GM19239 (cell line): ENCODE measurements at places on chromosomes 6 and 20.

GRCh38 chr20:25389858-25390537 is 637 bp downstream of the ABHD12 start:
- no peak for DNase-seq

DNA sequence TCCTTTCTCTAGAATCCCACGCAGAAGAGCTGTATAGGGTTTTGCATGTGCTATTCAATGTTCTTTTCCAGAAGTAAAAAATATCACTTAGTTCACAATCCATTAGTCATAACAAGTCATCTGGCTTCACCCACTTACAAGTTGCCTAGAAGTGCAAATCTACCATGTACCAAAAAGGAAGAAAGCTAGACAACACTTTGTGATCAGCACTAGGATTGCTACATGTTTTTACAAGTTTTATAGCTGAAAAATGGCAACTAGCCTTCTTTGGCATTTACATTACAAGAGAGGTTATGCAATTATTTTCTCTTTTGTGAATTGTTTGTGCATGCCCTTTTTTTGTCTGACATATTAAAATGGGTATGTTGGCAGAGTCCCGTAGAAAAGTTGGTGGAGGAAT is 85.6 kb upstream of the PTPRK start:
- no peak for DNase-seq

DNA sequence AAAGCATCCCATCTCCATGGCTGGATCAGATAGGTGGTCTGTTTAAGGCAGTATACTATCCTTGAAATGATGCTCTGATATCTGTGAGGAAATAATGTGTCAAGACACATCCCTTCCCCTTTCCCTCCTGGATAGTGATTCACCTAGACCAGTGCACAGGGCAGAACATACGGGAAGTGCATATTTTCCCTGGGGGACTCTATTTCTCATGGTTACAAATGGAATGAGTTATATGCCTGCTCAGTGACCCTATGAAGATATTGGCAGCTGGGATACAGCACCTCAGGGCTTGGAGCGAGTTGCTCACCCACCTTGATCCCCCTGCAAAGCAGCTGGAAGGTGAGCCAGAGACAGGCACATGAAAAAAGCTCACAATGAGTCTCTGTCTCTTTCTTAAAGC is 67.5 kb upstream of the PRL start:
- no peak for DNase-seq

DNA sequence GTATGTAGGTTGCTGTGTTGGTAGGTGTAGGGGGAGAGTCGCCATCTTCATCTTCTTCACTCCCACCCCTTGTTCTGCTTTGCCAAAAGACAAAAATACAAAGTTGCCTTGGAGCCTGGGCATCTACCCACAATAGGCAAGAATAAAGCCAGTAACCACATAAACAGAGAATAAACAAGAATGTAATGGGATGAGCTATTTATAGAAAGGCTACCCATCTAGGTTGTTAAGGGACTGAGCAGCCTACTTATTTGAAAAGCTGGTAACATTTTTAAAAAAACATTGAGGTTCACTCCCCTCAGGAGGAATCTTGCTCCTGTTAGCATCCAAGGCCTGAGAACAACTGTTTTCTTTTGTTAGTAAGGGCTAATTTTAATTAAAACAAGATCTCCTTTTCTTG is 301.4 kb upstream of the STXBP5 start:
- no peak for DNase-seq

DNA sequence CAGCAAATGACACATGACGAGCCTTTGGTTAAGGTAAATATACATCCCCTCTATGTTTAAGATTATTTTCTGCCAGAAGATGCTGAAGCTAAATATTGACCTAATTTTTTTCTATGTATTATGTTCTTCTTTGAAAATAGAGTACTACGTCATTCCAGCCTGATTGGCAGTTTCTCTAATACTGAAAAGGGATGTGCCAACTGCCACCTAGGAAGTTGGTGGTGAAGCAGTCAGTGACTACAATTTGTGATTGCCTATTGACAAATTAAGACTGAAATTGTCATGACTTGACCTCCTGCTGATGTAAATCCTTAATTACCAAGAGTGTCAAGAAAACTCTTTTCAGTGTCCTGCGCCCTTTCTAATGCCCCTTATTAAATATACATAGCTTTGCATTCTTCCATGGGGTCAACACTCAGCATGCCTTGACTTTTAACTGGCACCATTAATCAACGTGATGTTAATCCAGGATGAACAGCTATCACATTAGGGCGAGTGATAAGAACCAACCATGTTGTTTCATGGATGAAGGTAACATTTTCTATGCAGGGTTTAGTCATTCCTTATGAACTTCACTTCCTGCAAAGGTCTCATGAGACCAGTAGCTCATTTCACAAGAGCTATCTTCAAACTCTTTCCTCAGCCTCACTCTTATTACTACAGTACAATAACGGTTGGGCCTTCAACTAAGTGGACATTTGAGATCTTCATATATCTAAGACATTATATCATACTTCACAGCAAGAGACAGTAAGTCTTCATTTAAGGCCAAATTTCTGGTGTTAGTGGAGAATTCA is 22.5 kb upstream of the SGK1 start:
- DNase-seq = no peak

DNA sequence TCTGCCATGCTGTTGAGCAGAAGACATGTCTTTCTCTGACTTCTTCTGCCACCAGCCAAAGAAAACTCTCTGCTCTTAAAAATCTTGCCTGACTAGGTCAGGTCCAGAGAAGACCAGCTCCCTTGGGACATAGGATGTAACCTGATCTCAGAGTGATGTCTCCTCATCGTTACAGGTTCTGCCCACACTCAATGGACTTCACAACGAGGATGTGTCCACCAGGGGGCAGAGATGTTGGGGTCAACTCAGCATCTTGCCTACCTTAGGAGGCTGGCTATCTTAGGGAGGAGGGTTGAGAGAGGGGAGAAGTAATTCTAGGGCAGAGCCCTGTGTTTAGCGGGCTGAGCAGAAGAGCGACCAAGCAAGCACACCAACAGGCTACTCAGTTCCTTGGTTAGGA is 207.6 kb upstream of the CDH4 start:
- DNase-seq = no peak

DNA sequence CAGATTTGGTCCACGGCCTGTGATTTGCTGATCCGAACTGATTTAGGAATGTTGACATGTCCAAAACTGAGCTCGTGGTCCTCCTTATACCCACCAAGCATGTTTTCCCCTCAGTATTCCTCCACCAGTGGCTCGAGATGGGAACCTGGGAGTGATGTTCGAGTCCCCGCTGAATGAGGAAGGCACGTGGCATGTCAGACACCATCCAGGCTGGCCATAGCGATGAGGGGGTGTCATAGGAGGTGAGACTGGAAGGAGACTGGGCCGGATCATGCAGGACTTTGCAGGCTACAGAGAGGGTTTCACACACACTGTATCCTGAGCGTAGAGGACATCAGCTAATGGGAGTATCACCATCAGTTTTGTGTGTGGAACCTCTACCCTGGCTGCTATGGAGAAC is 78.2 kb downstream of the TOX2 start:
- DNase-seq = no peak

GRCh38 chr20:5552154-5552553 is 198.0 kb upstream of the SHLD1 start:
- DNase-seq = no peak

DNA sequence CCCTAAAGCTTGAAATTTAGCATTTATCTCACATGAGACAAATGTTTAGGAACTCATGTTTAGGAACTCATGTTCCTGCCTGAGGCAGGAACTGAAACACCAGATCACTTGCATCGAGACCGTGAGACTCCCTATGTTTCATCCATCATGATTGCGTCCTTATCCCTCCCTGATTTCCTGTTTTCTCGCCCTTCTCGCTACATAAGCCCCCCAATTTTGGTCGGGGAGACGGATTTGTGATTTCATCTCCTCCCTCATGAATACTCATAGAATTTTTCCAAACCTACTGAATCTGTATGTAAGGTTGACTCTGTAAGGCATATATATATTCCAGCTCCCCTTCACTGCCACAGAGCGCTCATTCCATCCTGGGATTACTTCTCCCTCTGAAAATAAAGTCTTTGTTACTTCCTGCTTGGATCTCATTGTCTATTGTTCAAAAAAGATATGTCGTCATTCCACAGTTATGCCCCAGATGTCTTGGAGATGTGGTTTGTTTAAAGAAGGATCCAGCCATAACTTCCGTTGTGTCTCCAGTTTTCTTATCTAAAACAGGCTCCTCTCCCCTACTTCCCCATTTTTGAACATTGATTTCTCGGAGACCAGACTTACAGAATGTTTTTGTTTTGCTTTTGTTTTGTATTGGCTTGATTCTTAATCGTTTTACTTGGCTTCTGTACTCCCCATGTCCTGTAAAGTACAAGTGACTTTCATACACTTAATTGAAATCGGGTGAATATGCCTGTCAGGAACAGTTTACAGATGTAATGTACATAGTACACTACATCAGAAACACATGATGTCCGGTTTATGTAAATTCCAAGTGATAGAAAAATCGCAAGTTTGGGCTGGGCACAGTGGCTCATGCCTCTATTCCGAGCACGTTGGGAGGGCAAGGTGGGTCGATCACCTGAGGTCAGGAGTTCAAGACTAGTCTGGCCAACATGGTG is 118.7 kb downstream of the HFE start:
- no peak for DNase-seq

GRCh38 chr6:25053875-25054371 is 118.2 kb upstream of the RIPOR2 start:
- no peak for DNase-seq

- DNase-seq = no peak
These were observed 29.0 kb upstream of the DSN1 start for GRCh38 chr20:36802326-36803222.

DNA sequence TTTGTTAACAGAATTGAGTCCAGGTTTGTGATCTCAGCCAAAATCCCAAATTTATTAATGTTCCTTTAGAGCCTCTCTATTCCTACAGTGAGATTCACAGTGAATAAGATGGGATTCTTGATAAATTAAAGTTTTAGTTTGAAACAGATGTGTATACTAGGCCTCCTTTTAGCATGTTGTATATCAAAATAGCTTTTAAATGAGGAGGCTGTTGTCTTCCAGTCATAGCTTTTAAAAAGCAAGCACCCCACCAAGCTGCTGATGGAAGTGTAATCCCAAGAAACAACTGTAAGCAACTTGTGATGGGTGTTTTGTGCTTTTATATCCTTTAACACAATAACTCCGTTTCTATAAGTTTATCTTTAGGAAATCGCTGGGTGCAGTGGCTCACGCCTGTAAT is 7.0 kb downstream of the GTF2H5 start:
- DNase-seq = no peak

DNA sequence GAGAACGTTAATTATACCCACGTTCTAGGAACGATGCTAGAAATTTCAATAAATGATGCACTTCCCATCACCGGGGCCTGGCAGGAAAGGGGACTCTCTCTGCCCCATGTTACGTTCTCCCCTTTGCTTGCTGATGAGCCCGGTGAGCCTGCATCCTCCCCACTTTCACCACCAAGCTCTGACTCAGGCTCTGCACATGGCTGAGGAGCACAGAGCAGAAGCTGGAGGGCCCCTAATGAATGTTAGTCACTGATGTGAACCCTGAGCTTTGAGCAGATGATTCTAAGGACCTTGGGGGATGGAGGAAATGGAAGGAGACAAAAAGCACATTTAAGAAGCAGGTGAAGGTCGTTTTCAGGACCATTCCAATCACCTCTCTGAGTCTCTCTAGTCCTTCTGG is 468.2 kb upstream of the ARID1B start:
- no peak for DNase-seq

GRCh38 chr6:17233531-17233930 is 47.6 kb upstream of the RBM24 start:
- DNase-seq = no peak

DNA sequence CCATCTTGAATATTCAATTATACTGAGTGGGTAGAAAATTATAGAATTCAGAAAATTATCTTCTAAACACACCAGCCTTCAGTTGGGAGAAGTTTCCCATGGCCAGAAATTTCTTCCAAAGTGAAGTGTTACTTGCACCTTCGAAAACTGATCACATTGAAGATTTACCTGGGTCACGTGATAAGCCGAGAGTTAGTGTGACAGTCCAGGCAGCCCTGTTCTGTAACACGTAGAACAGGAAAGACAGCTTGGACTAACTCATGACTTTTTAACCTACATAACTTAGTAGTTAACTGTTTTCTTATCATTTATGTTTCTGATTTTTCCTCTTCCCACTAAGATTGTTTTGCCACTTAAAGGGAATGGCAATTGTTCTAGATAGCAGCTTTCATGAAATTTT is 118.3 kb upstream of the MTHFD1L start:
- no peak for DNase-seq

DNA sequence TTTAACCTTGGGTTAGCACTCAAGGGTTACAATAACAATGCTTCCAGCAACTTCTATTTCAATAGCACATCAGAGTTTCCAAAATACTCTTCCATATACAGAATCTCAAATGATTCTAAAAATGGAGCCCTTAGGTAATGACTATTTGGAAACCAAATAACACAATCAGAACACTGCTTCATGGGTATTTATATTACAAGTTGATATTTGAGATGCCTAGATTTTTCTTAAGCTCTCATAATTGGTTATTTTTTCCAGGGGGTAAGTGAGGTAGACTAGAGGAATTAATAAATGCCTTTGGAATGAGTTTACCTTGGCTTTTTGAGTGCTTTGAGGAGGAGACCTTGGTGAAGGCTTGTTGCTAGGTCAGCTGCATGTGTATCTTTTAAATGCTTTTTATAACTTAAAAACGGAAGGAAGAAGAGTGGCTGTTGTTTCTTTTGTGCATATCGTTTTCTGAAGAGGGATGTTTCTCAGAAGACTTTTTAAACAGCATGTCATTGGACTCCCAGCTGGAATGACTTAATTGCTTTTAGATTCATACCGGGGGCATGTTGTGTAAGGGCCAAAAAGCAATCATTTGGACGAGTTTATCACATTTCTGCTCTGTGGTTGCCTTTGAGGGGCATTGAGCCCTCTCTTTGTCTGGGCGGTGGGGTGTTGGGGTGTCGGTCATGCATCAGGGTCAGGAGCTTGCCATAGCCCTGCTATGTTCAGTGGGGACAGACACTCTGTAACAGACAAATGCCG is 186.0 kb downstream of the DTNBP1 start:
- no peak for DNase-seq

DNA sequence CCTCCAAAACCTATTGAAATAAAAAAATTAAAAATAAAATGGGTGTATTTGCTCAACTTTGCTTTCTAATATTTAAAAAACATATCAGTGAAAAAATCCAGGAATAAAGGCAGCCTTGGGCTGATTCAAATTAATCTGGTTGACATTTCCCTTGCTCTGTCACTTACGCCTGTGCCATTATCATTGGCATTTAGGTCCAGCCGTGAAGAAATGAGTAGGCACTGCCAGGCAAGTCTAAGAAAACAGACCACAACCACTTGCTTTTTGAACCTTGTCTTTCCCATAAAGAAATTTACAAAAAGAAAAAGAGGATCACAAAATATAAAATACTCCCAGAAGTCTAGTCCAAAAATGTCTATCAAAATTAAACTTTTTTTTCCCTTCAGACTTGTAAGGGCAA is 59.2 kb upstream of the HBS1L start:
- no peak for DNase-seq

- no peak for DNase-seq
These were observed 93.9 kb downstream of the PSMG4 start for GRCh38 chr6:3352678-3353077.

GRCh38 chr6:37540390-37540789 is 40.7 kb upstream of the CCDC167 start:
- DNase-seq = no peak
